ENCODE measurements at places on chromosomes 4 and X.

GRCh38 chr4:147096667-147097604, 151.3 kb upstream of the TTC29 start:
- no peak for DNase-seq

GRCh38 chrX:40207626-40208025, 109.9 kb upstream of the BCOR start:
- DNase-seq = no peak

- DNase-seq = no peak
Observed at GRCh38 chr4:75844151-75844662, 58.0 kb downstream of the PPEF2 start.

GRCh38 chr4:134027931-134028330, 173.7 kb downstream of the PABPC4L start:
- DNase-seq = no peak
